ENCODE measurements at places on chromosomes 12 and 14. TPM values are rescaled to one million over a fixed set of nuclear protein-coding genes. Genes with fewer than 3 reads are reported as not detected.

DNA sequence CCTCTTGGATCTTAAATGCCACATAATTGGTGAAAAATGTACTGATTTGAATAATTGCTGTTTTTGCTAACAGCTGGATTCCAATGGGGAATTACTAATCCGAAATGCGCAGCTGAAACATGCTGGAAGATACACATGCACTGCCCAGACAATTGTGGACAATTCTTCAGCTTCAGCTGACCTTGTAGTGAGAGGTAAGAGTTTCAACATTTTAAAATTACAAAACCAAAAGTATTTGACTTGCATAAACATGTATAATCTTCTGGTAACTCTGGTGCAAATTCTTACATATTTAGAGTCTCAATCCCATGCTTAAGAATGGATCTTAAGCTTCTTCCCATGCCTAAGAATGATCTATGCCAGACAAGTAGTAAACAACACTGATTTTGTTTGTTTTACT lies 229.1 kb upstream of the PDZRN4 start:
- no peaks in the 10 kb centered on the region for H3K36me3 ChIP-seq
- no peaks in the 10 kb centered on the region for H3K4me1 ChIP-seq
- no peaks in the 10 kb centered on the region for H3K27me3 ChIP-seq
- DNase-seq = no peak
- no peak overlapping the region for H3K27ac ChIP-seq

DNA sequence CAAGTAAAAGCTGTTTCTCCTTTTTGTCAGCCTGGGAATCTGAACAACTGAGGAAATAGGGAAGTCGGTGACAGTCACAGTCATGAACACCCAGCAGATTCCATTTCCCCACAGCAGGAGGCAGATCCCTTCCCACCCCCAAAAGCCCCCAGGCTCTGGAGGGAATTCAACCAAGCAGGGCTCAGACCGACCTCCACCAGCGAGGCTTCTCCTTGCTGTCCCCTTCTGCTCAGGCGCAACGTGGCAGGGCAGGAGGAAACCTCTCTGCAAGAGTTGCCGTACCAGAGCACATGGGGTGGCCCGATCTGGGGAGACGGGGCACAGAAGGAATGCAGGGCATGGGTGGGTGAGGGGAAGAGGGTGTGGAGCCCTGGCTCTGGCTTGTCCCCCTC lies 319 bp downstream of the GALNT6 start:
- no peak for DNase-seq
- no peaks in the 10 kb centered on the region for H3K27me3 ChIP-seq
- no peaks in the 10 kb centered on the region for H3K36me3 ChIP-seq

- H3K4me3 ChIP-seq = no peak overlapping the region
- H3K36me3 ChIP-seq = no peaks in the 10 kb centered on the region
- no peaks in the 10 kb centered on the region for H3K4me1 ChIP-seq
These were observed 25.1 kb downstream of the MEG3 start for GRCh38 chr14:100850841-100851585.

- H3K4me1 ChIP-seq = peaks cover 16% of the 10 kb centered on the region
- no peak overlapping the region for H3K4me3 ChIP-seq
- H3K27me3 ChIP-seq = no peaks in the 10 kb centered on the region
These were observed 42.9 kb downstream of the BRAP start for GRCh38 chr12:111642681-111643426.

- H3K27me3 ChIP-seq = no peaks in the 10 kb centered on the region
- H3K36me3 ChIP-seq = no peaks in the 10 kb centered on the region
- peaks cover 28% of the 10 kb centered on the region for H3K4me1 ChIP-seq
- H3K27ac ChIP-seq = no peak overlapping the region
- H3K4me3 ChIP-seq = no peak overlapping the region
These were observed 53.6 kb downstream of the DYRK2 start for GRCh38 chr12:67702136-67702535.

- H3K36me3 ChIP-seq = no peaks in the 10 kb centered on the region
- no peak overlapping the region for H3K27ac ChIP-seq
- H3K4me1 ChIP-seq = no peaks in the 10 kb centered on the region
- no peak overlapping the region for H3K4me3 ChIP-seq
These were observed 30.9 kb upstream of the IRF2BPL start for GRCh38 chr14:77059276-77059915.

DNA sequence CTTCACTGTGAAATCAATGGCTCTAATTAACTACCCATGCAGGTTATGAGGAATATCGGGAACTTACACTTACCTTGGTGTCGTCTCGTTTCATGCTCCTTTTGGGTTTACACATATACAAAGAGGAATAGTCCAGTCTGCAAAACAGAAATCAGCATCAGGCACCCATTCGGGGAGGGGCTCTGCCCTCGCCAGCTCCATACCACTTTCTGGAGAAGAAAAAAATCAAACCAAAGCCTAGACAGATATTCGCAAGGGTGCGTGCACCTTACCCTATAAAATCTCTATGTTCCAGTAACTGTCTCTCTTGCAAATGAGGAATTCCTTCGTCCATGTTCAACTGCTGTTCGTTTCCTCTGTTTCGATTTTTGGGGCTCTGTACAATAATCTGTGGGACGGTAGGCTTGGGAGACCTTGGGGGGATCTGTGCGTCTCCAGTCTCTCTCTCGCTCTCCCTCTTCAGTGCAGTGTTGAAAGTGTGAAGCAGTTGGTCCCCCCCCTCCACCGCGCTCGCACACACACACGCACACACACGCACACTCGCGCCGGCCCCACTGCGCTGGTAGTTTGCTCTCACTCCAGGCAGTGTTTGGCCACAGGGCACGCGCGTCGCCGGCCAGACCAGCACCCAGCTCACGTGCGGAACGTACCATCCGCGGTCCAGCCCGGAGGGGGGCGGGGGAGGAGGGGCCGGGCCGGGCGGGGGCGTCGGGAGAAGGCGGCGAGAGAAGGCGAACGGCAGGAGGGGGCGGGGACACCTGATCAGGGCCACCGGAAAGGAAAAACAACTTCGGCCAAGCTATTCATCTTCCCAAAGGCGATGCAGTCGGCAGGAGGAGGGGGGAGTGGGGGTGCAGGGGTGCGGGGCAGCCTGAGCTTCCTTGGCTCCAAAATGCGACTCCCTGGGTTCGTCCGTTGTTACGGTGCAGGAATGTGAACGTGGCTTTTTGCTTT lies at the start of gene BHLHE41:
TSS of gene BHLHE41 (minus strand) at position 592 of the 954 bp plus-strand sequence. CDS start at position 334, 258 bp downstream.
- peak within 1 kb of the TSS; percentile 92 for H3K27ac ChIP-seq
- peaks cover 19% of the 10 kb centered on the region for H3K4me1 ChIP-seq
- H3K36me3 ChIP-seq = no peaks in the 10 kb centered on the region
- H3K4me3 ChIP-seq = peak within 1 kb of the TSS; percentile 68
- peak; percentile 21 for DNase-seq

DNA sequence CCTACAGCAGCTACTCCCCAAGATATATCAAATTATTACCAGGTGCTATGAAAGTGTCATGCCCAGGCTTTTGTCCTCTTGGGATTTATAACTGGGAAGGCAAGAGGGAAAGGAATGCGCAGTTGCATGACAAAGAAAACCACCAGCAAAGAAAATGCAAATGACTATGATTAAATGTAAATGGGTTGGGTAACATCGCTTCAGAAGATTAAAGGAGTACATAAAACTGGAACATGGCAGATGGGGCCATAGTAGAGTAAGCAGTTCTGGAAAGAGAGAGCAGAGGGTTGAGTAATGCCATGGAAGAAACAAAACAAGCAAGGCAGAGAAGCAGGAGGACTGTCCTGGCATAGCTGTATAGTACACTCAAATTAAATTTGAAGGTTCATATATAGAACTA lies 493.1 kb downstream of the NOVA1 start:
- no peaks in the 10 kb centered on the region for H3K27me3 ChIP-seq
- H3K36me3 ChIP-seq = no peaks in the 10 kb centered on the region
- no peak for DNase-seq
- H3K4me1 ChIP-seq = no peaks in the 10 kb centered on the region

SIX1 gene
- total RNA-seq = not detected

TMEM132D gene
- not detected for total RNA-seq

RPS6KL1 gene
- 1.3 TPM for total RNA-seq
